ENCODE measurements at places on chromosomes 4 and X.

DNA sequence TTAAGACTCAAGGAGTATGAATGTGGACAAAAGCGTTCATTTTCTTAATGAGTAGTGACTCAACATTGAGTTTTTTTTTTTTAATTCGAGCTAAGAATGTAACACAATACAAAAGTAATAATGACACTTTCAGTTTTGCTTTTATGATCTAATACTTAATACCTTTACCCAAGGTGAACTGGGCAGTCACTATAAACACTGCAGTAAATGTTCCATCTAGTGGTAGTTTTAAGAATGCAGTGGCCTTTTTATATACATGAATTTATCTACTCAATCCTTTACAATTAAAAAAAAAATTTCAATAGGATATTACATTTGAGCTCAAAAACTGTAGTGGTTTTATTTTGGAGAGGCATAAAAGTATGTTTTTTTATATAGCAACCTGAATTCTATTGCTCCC lies 33.9 kb downstream of the PDK3 start:
- peak; percentile 36 for DNase-seq

DNA sequence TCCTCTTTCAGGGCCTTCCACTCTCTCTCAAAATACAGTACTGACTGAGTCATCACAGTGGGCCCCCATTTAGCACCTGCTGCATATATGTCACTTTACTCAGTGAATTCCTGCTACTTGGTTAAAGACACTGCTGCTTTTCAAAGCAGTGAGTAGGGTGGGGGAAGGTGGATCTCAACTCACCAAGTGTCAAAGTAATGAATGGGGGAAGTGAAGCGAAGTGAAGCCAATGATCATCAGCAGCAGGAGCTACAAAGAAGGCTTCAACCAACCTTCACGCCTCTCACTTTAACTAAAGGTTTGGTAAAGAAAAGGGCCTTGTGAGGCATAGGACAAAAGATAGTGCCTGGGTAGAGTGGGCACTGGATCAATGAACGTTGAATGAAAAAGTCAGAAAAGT lies 424.1 kb downstream of the SMARCA1 start:
- DNase-seq = no peak

- DNase-seq = no peak
These were observed 119.3 kb downstream of the VSIG4 start for GRCh38 chrX:65920620-65921019.

- DNase-seq = no peak
These were observed 1037.2 kb downstream of the PCDH18 start for GRCh38 chr4:136495076-136495475.

- DNase-seq = no peak
These were observed 129.1 kb downstream of the CXXC4 start for GRCh38 chr4:104365618-104366017.

DNA sequence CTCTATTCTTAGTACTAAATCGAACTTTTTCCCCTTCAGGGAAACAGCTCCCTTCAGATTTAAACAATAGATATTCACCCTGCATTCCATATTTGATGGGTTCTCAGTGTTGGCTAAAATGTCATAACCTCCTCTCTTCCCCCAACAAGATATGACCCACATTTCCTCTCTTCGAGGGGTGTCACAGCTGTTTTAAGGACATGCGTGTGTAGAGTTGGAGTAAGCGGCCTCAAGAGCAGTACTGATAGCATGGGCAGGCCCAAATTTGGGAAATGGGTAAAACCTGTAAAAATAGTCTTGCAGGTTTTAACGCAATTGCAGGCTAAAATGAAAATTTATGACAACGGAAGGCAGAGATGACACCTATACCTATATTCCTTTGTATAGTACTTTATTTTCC lies 28.7 kb downstream of the SAT1 start:
- peak; percentile 28 for DNase-seq

- peak; percentile 50 for DNase-seq
These were observed 2.3 kb upstream of the SOWAHD start for GRCh38 chrX:119755981-119756533.

Measured in suppressor macrophage treated with lipopolysaccharide for 1 hour (primary cell).